A549 treated with RU486 at 1 μM for 4 hours (cell line): ENCODE measurements at places on chromosomes 2 and 18. TPM values are rescaled to one million over a fixed set of nuclear protein-coding genes. Genes with fewer than 3 reads are reported as not detected.

The HOXD12 gene
- not detected in 5 replicates for total RNA-seq

The AFG3L2 gene
- total RNA-seq, result 37.8 to 54.2 TPM (median 38.1 TPM) in 5 replicates

The NEB gene
- 0.17 to 0.47 TPM (median 0.37 TPM) in 5 replicates for total RNA-seq

The DNER gene
- 3.3 to 7.7 TPM (median 5.6 TPM) in 5 replicates for total RNA-seq

The NOSTRIN gene
- total RNA-seq, result 1.7 to 2.3 TPM (median 2.0 TPM) in 5 replicates

The UGT1A3 gene
- 0.10 to 0.22 TPM (median 0.13 TPM) in 3 of 5 replicates, not detected in the others for total RNA-seq
